ENCODE measurements at places on chromosomes 5 and 9. TPM values are rescaled to one million over a fixed set of nuclear protein-coding genes. Genes with fewer than 3 reads are reported as not detected.
A peak's percentile ranks its signal among the peaks of the same experiment; 100 is the strongest.

PCDHGB3 gene
- 3.2 TPM for total RNA-seq

GLDC gene
- total RNA-seq: 117 TPM

ANKRD18B gene
- total RNA-seq: 12.3 TPM

FAM193B gene
- 76.0 TPM for total RNA-seq

PKD2L2 gene
- total RNA-seq: not detected

TRIM36 gene
- total RNA-seq: 0.62 TPM

C9orf50 gene
- total RNA-seq: not detected

GDA gene
- total RNA-seq: 6.6 TPM

GRCh38 chr5:135010502-135011354 is 23.3 kb downstream of the PITX1 start:
- peak; percentile 25 for DNase-seq

DNA sequence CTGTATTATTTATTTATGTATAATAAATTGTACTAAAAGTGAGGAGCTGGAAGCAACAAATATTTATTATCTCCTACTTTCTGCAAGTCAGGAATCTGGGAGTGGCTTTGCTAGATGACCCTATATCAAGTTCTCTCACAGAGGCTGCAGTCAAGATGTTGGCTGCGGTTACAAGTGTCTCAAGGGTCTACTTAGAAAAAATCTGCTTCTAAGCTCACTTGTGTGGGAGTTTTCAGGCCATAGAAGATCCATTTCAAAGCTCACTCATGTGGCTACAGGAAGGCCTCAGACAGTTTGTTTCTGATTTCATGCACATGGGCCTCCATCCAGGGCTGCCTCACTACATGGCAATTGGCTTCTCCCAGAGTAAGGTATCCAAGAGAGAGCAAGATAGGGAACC is 551.1 kb downstream of the CAAP1 start:
- no peak for DNase-seq

GRCh38 chr5:177599731-177600507 is at the start of gene B4GALT7:
Gene B4GALT7 (plus strand): TSS chr5:177600132. CDS start chr5:177600211, 79 bp downstream.
- peak; percentile 88 for DNase-seq

DNA sequence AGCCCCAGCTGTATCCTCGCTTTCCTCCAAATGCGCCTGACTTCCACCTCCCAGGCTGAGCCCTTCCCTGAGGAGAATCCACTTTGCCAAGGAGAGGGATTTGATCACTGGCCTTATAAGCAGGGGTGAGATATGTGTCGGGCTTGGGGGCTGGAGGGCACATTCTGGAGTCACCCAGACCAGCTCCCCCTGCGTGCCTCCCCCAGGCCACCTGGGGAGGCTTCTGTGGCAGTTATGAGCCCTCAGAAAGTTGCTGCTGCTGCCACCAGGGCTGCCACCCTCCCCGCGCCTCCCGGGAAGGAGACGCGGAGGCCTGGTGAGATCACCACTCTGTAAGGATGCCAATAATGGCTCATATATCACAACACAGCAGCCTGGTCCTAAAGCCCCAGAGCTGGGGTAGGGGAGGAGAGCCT is 211.5 kb downstream of the PAPPA start:
- peak; percentile 54 for DNase-seq

- DNase-seq: no peak
Observed at GRCh38 chr5:150022681-150023080, 22.1 kb downstream of the HMGXB3 start.

- DNase-seq: peak; percentile 66
Observed at GRCh38 chr5:126414874-126415502, 8.2 kb upstream of the GRAMD2B start.

- no peak for DNase-seq
Observed at GRCh38 chr9:14071484-14071883, 242.5 kb downstream of the NFIB start.

DNA sequence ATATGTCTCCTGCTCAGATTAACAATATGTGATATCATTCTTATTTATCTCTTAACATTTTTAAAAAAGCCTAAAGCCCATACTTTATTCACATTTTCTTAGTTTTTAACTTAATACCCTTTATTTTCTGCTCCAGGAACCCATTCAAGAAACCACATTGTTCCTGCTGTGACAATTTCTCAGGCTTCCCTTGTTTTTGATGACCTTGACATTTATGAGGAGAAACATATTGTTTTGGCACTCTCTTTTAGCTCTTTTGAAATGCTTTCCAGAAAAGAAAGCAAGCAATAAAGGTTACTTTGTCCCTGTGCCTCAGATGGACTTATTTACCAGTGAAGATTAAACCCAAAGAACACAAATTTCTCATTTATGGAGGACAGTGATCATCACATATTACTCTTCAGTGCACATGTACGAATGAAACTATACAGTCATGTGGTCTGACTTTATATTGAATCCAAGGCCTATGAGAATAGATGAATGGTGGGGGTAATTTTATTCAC is 261.5 kb upstream of the KLF9 start:
- no peak for DNase-seq

- DNase-seq: no peak
Observed at GRCh38 chr9:112044186-112044585, 130.9 kb downstream of the SUSD1 start.

GRCh38 chr9:98087420-98088354 is 31.2 kb downstream of the NANS start:
- DNase-seq: peak; percentile 68

- DNase-seq: no peak
Observed at GRCh38 chr9:72557549-72557948, 36.1 kb downstream of the TMC1 start.

GRCh38 chr5:77607324-77607723 is 31.2 kb downstream of the OTP start:
- DNase-seq: no peak

- DNase-seq: no peak
Observed at GRCh38 chr9:130530938-130531337, 48.4 kb upstream of the FUBP3 start.

GRCh38 chr9:2174306-2174705 is 159.2 kb downstream of the SMARCA2 start:
- no peak for DNase-seq

DNA sequence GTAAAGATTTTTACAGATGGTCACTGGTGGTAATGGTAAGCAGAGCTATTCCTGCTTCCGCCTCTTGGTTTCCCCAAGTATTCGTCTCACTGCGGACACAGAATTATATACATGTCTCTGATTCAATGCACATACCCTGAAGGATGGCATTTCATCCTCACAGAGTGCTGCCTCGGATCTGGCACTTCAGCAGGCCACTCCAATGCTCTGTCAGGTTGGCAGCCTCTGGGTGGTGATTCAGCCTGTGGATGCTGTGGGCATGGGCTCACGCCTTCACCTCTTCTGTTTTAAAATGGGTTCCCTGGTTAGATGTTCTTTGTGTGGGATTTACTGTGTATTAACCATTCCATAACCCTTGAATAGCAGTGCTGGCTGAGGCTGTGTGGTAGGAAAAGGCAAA is 182.6 kb upstream of the ZNF608 start:
- no peak for DNase-seq

DNA sequence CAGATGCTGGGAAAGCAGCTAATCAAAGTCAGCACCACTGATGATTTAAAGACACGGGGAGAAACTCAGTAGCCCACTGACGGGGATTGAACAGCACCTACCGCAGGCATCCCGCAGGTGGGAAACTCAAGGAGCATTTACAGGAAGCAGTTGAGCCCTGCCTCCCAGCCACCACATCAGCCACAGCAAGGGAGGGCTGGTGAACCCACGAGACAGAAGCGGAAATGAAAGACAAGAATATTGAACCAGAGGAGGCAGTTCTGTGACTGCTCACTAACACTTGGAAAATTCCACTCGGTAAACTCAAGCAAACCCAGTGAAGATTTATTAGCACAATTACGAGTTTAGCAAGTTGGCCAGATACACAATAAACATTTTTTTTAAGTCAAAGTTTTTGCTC is 10.6 kb upstream of the FAM163B start:
- peak; percentile 54 for DNase-seq

DNA sequence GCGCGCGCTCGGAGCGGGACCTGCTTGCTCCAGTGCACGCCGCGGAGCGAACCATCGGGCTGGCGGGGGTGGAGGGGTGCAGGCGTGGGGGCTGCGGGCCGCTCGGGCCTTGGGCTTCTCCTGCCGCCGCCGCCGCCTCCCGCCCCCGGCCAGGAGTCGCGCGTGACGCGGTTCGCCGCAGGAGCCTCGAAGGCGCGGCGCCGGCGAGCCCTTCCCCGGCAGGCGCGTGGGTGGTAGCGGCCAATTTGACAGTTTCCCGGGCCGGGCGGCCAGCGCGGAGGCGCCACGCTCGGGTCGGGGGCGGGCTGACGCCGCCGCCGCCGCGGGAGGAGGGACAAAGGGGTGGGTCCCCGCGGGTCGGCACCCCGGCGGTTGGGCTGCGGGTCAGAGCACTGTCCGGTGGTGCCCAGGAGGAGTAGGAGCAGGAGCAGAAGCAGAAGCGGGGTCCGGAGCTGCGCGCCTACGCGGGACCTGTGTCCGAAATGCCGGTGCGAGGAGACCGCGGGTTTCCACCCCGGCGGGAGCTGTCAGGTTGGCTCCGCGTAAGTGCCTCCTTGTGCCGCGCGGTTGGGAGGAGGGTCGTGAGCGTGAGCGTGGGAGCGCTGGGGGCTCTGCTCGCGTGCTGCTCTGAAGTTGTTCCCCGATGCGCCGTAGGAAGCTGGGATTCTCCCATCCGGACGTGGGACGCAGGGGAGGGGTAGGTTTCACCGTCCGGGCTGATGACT is at the start of gene TJP2:
Gene TJP2 (plus strand): TSS at position 387 of the 725 bp plus-strand sequence. CDS start 96 bp downstream, at position 483.
- DNase-seq: peak; percentile 67

DNA sequence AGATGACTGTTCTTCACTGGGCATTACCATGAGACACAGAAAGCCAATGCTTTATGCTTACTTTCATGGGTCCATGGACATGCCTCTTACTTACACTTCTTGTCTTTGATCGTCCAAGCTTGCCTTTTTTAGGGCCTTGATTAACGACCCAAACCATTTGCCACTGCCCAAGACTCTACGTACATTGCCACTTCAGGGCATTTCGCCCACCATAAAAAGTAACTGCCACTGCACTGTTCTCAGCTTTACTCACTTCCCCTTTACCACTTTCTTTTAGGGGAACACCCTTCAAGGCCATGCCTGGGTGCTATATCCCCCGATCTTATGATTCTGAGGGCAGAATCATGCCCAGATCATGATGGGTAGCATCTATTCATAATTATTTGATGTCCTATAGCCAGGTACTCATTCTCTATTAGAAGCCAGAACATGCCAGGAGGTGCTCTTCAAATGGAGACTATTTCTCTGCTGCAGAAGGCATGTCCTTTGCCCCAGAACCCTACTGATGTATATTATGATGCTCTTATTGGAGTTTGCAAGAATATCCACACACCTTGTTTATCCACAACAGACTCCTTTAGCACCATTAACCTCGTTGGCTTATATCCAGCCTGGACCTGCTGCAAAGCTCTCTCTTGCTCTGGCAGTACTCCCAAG is 64.1 kb upstream of the RAD23B start:
- no peak for DNase-seq

DNA sequence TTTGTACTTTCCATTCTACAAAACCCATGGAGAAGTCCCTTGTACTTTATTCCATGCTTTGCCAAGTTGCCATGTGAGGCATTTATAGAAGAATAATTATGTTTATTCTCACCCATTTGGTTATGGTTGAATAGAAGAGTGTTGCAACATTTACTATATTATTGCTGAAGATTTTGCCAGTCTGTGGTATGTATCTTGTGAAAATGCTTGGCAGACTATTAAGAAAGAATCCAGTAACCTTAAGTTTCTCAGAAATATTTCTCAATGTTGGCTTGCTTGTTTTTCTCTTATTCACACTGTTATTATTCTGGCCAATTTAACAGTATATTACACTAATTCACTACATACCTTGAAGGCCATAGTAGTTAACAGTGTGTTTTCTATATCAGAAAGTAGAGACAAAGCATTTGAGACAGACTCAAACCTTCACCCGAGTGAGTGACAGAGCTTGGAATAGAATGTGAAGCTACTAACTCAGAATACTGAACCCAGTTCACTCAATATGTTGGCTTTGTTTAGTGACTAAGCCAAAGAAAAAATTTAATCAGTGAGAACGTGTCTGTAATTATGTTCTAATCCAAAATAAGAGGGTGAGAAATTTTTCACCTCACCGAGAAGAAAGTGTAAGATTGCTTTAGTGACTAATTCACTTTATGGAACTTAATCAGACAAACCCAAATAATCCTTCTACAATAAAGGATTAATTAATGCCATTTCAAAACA is 184.4 kb downstream of the CWC27 start:
- DNase-seq: no peak

DNA sequence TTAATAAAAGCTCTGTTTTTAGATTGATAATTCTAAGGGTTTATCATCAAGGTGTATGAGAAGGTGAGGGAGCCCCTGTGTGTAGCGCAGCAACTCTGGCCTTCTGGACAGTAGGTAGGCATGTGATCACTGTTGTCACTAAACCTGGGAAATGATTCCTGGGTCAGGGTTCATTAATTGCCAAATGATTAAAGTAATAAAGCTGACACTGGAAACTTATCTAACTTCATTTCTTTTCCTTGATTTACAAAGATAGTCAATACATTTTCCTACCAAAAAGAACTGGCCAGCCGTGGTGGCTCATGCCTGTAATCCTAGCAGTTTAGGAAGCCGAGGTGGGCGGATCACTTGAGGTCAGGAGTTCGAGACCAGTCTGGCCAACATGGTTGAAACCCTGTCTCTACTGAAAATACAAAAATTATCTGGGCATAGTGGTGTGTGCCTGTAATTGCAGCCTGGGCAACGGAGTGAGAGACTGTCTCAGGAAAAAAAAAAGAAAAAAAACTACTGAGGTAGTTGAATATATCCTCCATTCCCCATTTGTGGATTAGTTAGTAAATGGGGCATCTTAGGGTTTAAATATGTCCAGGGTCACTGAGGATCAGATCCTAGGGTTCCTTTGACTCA is 2.4 kb downstream of the EHMT1 start:
- no peak for DNase-seq

DNA sequence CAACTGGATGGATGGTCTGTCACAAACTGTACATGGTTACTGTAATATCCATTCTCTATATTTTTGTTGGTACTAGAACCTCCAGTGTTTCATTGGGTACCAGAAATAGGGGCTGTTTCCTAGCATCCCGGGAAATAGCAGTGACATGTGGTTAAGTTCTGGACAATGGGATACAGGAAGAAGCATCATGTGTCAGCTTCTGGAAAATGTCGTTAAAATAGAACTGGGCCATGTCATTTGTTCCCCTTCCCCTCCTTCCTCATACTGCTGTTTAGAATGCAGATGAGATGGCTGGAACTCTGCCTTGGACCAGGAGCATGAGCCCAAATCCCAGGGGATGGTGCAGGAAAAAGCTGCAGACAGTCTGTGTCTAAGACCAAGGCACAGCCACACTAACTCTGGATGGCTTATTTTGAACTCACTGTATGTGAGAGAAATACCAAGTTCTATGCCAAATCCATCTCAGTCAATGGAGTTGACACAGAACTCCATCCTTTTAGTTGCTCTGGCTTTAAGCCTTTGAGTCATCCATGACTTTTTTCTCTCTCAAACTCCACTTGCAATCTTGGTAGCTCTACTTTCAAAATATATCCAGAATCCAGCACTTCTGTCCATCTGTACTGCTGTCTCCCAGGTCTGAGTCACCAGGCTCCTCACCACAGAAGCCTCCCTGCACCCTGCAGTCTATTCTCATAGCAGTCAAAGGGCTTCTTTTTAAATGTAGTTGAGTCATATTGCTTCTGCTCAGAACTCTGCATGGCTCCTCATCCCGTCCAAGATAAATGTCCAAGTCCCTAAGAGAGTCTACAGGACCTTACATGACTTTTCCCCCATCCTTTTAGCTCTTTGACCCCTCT is 184.2 kb downstream of the NSG2 start:
- peak; percentile 24 for DNase-seq

Data from ureter (tissue), 1 donor.